ENCODE measurements at places on chromosomes 12 and 14. TPM values are rescaled to one million over a fixed set of nuclear protein-coding genes. Genes with fewer than 3 reads are reported as not detected.

DNA sequence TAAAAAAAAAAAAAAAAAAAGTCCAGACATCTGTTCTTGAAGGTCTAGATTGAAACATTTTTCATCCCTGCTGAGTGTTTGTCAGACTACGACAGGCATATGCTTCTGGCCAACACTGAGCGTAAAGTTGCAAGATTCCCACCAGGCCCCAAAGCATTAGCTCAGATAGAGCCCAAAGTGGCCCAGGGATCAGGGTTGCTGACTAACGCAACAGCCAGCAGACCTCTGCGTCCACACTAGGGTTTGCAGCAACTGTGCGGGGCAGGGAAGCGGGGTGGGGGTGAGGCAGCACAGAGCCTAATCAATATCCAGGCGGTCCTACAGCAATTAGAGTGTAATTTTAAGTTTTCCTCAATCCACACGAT is 55.7 kb downstream of the SSH1 start:
- no peak for DNase-seq

DNA sequence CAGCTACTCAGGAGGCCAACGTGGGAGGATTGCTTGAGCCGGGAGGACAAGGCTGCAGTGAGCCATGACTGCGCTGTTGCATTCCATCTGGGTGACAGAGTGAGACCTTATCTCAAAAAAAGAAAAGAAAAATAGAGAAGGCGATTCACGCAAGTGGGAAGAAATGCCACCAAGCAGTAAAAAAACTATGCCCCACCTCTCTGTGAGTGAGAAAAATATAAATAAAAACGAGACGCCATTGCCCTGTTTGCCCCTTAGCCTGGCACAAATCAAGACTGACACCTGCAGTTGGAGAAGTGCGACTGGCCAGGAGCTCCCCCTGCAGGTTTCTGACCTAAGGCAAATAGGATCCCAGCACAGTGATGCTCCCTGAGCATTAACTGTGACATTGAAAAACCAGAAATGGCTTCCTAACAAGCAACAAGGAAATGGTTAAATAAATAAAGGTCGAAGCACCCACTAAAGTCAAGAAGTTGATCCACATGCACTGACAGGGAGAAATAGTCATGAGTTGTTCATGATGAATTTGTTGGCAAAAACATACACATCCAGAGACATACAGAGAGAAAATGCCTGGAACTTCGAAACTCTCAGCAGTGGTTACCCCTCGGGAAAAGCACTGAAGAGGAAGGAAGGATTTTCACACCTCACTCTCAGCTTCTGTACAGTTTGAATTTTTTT is 21.1 kb downstream of the GSC start:
- DNase-seq, result no peak

- no peak for DNase-seq
Observed at GRCh38 chr14:73810478-73811163, 41.0 kb upstream of the PTGR2 start.

- no peak for DNase-seq
Observed at GRCh38 chr12:127035011-127035879, 1231.7 kb upstream of the TMEM132C start.

DNA sequence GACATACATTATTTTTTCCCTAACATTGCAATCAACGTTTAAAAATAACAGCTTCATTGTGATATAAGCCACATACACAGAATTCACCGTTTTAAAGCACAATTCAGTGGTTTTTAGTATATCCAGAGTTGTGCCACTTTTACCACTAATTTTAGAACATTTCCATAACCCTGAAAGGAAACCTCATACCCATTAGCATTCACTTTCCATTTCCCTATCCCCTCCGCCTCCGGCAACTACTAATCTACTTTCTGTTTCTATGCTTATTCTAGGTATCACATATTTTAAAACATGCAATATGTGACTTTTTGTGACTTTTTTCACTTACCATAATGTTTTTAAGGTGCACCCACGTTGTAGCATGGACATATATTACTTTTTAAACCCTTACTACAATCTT is 55.6 kb upstream of the ISM2 start:
- no peak for DNase-seq

GRCh38 chr12:2297004-2297403 is 244.2 kb downstream of the CACNA1C start:
- DNase-seq, result no peak

GRCh38 chr12:100302081-100302480 is 35.1 kb downstream of the SCYL2 start:
- DNase-seq, result no peak

GRCh38 chr12:53071591-53072551 is 7.3 kb downstream of the SPRYD3 start:
- no peak for DNase-seq

DNA sequence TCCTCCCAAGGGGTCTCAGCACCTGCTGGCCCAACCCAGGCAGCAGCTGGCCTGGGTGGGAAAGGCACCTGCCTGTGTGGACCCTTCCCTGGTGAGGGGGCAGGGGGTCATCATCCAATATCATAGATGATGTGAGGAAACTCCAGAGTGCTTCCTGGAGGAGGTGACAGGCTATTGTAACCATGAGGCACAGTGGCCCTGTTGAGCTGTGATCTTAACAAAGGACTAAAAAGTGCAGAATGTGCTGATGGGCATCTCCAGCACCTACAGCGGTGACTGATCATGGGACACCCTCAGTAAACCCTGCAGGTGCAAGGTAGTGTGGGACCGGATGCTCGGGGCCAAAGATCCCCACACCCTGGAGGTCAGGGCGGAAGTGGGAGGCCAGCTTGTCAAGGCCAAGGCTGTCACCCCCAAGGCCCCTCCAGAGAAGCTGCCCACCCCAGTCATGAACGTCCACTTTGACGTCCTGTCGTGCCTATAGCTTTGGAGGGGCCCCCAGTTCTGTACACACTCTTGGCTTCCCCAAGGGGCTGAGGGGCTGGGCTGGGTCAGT is 7.5 kb downstream of the MMP17 start:
- DNase-seq, result no peak

GRCh38 chr12:54195737-54196347 is 7.1 kb upstream of the SMUG1 start:
- peak; percentile 80 for DNase-seq

DNA sequence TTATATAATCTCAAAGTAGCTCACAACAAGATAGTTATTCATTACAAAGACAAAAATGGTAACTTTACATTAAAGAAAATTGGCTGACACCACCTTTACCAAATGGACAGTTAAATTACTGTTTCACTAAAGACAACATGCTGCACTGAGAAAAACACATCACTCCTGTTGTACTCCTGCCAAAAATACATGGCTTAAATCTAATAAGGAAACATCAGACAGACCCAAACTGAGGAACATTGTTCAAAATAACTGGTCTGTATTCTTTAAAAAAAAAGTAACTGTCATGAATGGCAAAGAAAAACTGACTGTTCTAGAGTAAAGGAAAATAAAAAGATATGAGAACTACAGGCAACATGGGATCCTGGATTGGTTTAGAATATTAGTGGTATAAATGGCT is 151.3 kb upstream of the DCN start:
- no peak for DNase-seq

GRCh38 chr12:84760091-84760865 is 152.3 kb downstream of the SLC6A15 start:
- DNase-seq, result no peak

The GARIN6 gene
- polyA plus RNA-seq, result not detected
